ENCODE measurements at places on chromosomes 12 and 14. TPM values are rescaled to one million over a fixed set of nuclear protein-coding genes. Genes with fewer than 3 reads are reported as not detected.

FLRT2 gene
- 14.1 TPM for polyA plus RNA-seq

SART3 gene
- polyA plus RNA-seq, result 28.9 TPM

FGF6 gene
- polyA plus RNA-seq, result not detected

GRCh38 chr12:32896432-32897280 is at the start of gene PKP2:
TSS of gene PKP2 (minus strand) at chr12:32896777. CDS start at chr12:32896731, 46 bp downstream.
- peak; percentile 96 for DNase-seq

GRCh38 chr12:89890161-89890560 is 181.5 kb upstream of the ATP2B1 start:
- DNase-seq, result no peak

ANO4 gene
- 14.1 TPM for polyA plus RNA-seq

KCNJ8 gene
- 0.37 TPM for polyA plus RNA-seq

DNA sequence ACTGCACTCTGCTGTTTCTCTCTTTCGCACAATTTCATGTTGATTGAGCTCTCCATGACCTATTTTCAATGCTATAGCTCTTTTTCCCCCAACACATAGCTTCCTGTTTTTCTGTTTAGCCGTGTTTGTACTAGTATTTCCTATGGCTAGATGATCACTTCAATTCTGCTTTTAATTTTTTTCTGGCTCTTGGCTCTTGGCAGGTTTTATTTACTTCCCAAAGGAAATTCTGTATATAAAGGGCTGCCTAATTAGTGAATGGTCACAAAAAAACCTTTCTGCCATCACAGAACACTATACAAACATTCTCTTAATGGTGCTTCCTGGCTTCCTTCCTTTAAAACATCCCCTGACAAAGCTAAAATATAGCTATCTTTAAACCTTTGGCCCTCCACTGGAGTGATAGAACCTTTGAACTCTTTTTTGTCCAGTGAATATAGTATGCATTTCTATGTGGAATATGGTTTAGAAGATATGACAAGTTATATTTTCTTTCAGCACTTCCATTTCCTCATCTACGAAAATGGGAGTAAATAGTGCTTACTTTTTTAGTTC is 88.2 kb downstream of the RASSF9 start:
- DNase-seq, result no peak

GRCh38 chr12:42492267-42492666 is 97.3 kb downstream of the PRICKLE1 start:
- no peak for DNase-seq

GRCh38 chr14:54457609-54457996 is 16.4 kb upstream of the CNIH1 start:
- no peak for DNase-seq

CLEC4E gene
- polyA plus RNA-seq, result not detected

DNA sequence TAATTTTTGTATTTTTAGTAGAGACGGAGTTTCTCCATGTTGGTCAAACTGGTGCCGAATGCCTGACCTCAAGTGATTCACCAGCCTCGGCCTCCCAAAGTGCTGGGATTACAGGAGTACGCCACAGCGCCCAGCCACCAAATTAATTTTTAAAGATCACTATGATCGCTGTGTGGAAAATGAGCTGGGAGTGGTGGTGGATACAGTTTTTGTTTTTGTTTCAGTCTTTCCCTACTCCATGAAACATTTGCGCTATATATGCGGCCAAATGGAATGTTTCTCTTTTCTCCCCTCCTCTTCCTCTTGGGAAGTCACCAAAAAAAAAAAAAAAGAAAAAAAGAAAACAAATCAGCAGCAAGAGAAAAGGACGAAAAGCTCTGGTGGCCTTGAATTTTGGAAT is 20.8 kb upstream of the P2RX4 start:
- no peak for DNase-seq

DNA sequence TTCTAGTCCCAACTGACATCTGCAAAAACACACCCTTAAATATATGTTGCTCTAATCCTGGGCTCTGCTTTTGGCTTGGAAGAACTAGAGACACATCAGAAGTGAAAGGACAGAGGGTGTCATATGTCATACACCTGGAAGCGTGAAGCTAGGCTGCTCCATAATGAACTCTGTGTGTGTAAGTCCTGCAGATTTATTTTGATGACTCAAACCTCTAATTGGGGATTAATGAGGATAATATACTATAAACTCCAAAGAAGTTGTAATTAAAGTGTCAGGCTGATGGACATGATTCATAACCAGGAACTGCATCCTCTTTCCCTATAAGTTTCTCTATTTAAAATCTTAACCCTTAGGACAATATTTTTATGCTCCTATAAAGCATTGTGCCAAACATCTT is 4.4 kb upstream of the KCNK10 start:
- DNase-seq, result no peak

- no peak for DNase-seq
Observed at GRCh38 chr12:127731657-127732056, 535.3 kb upstream of the TMEM132C start.

GRCh38 chr12:99121546-99121945 is 476.5 kb downstream of the APAF1 start:
- DNase-seq, result no peak

Data from SK-N-SH (cell line).